ENCODE measurements at places on chromosomes 1 and 21.

DNA sequence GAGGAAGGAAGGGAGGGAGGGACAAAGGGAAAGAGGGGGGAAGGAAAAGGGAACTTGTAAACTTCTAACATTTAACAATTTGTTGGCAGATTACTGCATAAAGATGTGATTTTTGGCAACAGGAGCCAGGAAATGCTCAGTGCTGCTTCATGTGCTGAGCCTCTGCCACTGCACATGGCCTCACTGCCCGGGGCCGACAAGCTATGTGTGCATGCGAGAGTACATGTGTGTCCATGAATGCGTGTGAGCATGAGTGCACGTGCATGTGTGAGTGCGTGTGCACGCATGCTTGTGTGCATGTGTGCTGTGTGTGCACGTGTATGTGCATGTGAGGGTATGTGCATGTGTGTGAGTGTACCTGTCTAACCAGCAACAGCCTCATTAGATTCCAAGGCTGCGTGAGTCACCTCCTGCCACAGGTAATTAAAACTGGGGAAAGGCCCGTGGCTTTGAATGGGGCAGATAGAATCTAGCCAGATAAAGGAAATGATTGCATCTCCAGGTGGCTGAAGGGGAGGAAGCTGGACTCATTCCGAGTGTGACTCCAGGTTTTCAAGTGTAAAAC, 41.4 kb upstream of the TSPEAR start:
- DNase-seq: no peak

DNA sequence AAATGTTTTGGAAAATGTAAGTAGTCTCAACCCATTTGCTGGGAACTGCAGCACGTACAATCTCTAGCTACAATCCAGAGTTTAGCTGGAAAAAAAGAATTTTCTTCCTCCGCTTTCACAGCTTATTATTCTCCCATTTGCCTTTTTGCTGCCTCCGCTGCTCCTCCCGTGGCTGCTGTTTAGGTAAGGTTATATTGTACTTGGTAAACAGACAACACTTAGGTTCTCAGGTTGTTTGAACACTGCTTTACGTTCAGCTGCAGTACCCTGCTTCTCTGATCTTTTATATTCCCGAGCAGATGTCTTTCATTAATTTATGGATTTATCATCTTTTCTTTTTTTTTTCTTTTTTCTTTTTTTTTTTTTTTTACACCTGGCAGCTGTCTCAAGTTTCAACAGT, 14.3 kb downstream of the PROX1 start:
- no peak for DNase-seq

- peak; percentile 66 for DNase-seq
Measured at GRCh38 chr1:156571919-156572662, at the start of gene IQGAP3. TSS of gene IQGAP3 (minus strand) at chr1:156572565. CDS start at chr1:156572529, 36 bp downstream.

DNA sequence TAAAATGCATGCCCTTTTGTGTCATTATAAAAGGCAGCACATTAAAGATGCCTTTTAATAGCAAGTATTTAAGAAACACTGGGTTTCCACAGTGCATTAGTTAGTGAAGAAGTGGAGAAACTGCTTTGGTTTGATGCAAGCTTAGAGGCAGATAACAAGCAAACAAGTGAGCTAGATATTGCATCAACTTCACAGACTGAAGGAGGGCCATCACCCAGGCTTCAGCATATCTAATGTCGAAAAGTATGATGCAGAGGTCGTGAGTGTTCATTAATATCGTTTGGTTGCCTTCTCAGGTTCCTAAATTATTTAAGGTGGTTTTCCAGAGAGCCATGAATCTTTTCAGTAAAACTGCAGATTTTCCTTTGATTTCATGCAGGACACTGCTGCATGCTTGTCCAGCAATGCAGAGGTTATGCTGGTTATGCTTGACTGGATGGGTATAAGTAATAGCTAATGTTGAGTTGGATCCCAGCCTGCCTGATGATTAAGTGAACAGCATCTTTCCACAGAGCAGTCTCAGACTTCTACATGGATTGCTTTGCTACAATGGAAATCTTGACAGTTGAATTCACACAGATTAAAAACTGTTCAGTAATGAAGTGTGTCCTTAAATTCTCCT, 69.7 kb upstream of the IPO9 start:
- no peak for DNase-seq

- DNase-seq: no peak
Measured at GRCh38 chr1:35001743-35002142, 16.6 kb upstream of the TMEM35B start.

- DNase-seq: no peak
Measured at GRCh38 chr1:198201956-198202784, 45.4 kb downstream of the NEK7 start.

- DNase-seq: no peak
Measured at GRCh38 chr1:178048883-178049282, 45.0 kb upstream of the RASAL2 start.

DNA sequence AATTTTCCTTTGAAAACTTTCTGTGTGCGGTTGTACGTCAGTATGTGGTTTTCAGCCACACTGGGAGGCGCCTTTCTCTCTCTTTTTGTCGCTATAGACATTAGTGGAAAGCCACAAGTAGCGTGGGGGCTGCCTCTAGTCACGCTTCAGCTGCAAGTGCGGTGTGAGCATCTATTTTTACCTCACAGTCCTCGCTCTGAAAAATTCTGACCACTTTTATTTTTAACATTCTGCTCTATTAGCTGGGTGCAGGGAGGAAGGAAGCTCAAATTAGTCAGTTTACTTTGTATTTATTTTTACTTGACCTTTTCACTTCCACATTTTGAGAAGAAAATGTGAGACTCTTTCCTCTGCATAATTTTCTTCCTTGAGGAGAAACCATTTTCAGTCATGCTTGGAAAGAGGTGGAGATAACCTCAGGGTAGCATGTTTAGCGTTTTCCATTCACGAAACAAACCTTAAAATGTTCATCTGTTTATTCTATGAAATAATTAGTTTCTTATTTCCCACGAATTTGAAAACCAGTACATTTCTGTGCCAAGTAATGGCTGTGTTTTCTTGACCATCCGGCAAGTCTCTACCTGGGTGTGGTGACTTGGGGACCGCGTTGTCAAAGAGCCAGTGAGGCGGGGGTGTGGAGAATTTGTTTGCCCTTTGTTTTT, 35.6 kb downstream of the ADARB1 start:
- DNase-seq: peak; percentile 39
